ENCODE measurements at places on chromosomes 12 and 14.

DNA sequence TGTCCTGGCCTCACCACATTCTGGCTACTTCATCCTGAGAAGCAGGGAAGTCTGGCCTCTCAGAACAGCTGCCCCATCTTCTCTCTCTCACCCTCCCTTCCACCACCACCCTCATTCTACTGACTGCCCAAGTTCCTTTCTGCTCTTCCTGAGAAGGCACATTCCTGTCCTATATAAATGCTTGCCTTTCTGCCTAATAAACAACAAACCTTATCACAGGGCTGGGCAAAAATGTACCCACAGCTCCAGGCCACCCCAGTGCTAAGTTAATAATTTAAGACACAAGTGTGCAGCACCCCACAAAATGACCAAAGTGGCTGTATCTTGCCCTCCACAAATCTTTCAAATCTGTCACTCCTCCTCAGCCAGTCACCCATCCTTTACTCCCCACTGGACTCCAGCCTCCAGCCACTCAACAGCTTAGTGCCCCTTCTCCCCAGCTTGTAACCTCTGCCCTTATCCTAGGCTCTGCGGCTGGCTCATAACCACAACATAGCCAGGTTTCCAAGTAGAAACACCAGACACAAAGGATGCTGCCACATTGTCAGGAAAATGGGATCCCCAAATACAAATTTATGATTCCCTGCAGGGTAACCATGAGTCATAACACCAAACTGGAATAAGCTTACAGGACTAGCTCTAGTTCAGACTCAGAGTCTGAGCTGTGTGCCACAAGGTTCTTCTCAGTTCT, 15.0 kb downstream of the OXA1L start:
- DNase-seq: no peak

GRCh38 chr14:95551435-95551834, 16.6 kb downstream of the GLRX5 start:
- DNase-seq: no peak

DNA sequence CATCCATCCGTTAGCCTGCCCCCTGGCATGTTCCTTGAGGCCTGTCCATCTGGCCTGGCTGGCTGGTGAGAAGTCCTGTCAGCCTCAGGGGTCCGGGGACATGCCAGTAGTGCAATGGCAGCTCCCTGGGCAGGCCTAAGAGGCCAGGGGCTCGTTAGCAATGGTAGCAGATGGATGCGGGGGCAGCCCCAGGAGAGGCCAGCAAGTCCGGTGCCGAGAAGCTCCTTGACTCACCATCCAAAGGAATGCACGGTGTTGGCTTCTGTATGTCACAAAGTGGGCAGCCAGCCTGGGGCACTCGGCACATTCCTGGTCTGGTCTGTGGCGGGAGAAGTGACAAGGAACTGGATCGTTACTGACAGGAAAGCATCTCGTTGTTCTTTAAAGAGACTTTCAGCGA, 319.9 kb downstream of the CACNA1C start:
- DNase-seq: no peak

DNA sequence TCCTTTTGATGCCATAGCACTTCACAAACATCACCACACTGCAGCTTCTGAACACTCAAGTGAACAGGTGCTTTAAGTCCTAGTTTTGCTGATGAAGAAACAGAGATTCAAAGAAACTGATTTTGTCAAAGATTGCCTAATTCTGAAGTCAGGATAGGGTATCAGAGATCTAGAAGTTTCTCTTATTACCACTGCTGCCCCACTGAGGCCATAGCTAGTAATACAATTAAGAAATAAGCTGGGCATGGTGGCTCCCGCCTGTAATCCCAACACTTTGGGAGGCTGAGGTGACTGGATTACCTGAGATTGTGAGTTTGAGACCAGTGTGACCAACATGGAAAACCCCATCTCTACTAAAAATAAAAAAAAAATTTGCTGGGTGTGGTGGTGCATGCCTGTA, 458.3 kb upstream of the SEL1L start:
- DNase-seq: peak; percentile 5

DNA sequence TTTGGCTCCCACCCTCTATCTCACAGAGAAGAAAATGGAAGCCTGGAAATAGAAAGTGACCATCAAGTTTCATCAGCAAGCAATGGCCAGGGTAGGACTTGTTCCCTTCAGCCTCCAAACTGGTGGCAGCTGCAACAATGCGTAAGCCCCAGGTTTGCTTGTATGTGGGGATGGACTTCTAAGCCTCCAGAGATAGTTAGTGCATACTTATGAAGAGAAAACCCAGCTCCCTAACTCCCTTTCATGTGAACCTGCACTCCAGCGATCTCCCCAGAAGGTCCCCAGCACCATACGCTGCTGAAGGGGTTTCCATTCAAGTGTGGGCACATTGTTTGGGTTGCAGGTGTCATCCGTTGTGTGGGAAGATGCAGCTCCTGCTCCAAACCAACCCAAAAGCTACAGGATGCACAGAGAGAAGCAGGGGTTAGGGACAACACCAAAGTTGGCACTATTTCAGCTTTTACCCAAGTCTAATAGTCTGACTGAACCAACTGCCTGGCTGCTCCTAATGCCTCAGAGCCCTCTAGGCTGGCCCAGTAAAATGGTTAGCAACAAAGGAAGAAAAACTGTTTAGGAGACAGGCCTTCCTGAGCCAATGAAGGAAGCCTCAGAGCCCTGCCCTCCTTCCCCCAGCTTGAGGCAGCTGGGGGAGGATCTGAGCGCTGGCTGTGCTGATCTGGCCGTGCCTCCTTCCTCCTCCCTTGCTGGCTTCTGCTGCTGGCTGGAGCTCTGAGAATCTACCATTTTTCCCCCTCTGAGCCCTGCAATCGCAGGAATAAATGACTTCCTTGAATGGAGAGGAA, 12.3 kb downstream of the ZFP36L1 start:
- DNase-seq: peak; percentile 90

DNA sequence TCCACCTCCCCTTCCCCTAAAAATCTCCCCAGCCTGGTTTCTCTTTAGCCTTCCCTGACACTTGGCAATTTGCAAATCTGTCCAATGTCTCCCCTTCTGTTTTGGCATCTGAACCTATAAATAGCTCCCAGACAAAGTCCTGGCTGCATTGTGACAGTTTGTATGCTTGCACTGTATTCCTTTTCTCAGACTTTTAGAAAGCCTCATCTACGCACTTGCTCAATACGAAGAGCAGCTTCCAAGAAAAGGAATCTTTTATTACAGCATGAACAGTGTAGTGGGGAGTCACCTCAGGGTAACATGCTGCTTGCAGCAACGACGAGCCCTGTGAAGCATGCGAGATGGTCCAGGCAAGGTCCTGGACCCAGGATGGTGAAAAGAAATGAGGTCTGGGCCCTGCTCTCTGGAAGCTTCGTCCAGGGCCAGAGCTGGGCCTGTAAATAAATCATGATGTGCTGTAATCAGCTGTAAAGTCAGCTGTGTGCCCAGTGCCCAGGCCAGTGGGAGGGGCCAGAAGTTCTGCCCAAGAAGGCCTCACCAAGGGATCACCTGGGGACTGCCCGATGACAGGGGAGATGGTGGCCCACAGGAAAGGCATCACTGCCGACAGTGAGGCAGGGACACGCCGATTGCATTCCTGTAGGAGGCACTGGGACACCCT, 88.3 kb downstream of the RIN3 start:
- no peak for DNase-seq

DNA sequence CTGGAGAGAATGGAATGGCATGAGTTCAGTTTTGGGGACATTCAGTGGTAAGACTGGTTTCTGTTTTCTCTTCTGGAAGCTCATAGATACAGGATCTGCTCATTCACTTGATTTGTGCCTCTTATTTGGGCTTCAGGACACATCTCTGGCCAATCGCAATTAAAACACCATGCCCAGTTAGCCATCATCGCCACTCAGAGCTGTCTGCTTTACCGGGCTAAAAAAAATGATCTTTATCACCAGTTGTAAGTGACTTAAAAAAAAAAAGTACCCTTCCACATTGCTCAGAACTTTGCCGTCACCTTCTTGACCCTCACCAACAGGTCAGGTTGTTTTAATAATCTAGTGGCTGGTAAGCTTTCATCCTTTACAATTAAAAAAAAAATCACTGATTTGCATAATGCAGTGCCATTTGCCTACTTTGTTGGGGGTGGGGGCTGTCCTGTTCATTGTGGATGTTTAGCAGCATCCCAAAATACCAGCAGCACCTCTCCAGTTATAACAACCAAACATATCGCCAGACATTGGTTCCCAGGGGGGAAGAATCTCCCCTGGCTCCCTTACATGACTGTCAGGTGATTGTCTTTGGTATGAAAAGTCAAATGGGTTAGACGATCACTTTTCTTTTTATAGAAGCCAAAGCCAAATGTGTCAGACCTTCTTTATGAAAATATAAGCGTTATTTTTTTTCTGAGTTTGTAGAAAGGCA, 150.1 kb downstream of the PRKCH start:
- no peak for DNase-seq

- DNase-seq: peak; percentile 99
Observed at GRCh38 chr12:89346741-89347324, 5.5 kb downstream of the DUSP6 start.

GRCh38 chr12:15227004-15227679, 5.9 kb upstream of the RERG start:
- peak; percentile 35 for DNase-seq

- DNase-seq: no peak
Observed at GRCh38 chr12:66163289-66163688, 6.5 kb downstream of the TMBIM4 start.

- DNase-seq: no peak
Observed at GRCh38 chr12:138898-139534, 72.4 kb downstream of the IQSEC3 start.

DNA sequence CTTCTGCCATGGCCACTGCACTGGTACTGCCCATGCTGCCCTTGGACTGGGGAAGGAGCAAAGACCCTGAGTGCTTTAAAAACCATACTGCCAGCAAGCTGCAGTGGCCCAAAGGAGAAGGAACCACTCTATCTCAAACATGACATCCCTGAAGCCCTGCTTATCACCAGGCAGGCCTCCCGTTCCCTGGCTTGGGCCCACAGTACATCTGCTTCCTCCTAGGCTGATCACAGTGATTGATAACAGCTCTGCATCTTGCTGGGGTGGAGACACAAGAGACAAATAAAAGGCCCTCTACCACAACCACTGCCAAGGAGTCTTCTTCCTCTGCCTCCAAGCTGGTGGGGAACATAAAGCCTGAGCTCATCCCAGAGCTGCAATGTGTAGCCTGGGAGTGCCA, 567.5 kb downstream of the TRHDE start:
- DNase-seq: no peak

GRCh38 chr12:93778766-93779165, 101.6 kb downstream of the CRADD start:
- no peak for DNase-seq

GRCh38 chr12:57049890-57050289, at the start of gene MYO1A:
Gene MYO1A, minus strand, starts transcription at chr12:57050129. Its CDS starts 1,806 bp downstream, at chr12:57048323.
- DNase-seq: no peak

DNA sequence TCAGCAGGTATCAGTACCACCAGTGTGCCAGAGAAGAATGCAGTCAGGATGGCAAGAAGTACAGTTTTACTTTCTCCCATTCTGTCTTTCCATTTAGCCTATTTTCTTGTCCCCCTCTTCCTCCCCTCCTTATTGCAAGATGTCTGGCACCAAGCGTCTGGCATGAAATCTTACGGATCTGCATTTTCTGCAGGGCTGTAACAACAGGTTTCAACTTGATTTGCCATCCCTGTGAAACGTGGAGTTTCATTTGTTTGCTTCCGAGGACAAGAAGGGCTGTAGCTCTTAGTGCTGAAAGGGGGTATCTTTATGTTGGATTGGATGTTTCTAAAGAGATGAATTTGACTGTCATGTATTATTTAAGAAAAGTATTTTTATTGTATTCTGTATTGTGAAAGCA, 1110.6 kb downstream of the BCL11B start:
- no peak for DNase-seq

DNA sequence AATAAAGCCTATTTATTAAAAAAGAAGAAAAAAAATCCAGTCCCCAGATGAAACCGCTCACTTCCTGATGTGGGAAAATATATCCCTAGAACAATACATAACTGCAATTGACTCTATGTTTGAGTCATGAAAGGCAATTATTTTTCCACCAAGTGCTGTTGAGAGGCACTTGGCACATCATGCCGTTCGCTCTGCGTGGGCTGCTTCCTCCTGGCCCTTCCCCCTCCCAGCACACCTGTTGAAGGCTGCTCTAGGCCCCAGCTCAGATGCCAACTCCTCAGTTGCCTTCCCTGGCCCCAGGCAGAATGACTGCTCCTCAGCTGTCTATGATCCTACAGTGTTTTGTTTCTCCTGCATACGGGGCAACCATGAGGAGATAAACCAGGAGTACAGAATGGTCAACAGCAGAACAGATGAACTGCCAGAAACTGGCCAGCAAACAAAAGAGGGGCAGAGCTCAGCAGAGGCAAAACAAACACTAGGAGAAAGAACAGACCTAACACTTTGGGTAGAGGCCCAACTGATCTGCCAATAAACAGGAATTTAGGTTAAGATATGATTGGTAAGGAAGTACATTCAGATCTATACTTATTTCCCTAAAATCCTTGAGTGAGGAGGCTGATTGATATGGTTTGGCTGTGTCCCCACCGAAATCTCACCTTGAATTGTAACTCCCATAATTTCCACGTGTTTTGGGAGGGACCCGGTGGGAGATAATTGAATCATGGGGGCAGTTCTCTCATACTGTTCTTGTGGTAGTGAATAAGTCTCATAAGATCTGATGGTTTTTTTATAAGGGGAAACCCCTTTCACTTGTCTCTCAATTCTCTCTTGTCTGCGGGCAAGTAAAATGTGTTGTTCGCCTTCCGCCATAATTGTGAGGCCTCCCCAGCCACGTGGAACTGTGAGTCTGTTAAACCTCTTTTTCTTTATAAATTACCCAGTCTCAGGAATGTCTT, 58.6 kb downstream of the SLC38A1 start:
- DNase-seq: no peak

GRCh38 chr14:89366864-89367778, 49.9 kb downstream of the FOXN3 start:
- no peak for DNase-seq

DNA sequence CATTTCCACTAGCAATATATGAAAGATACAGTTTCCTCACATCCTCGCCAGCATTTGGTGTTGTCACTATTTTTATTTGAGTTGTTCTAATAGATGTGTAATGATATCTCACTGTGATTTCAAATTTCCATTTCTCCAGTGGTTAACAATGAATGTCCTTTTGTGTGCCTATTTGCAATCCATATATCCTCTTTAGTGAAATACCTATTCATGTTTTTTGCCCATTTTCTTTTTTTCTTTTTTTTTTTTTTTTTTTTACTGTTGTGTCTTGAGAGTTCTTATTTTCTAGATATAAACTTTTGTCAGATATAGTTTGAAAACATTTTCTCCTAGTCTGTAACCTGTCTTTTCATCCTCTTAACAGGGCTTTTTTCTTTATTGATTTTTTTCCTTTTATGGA, 79.0 kb downstream of the FBXL14 start:
- no peak for DNase-seq

Data from Kasumi-1 (cell line).